ENCODE measurements at places on chromosomes 12 and 14.

- no peak for DNase-seq
These were observed 112.9 kb downstream of the DAAM1 start for GRCh38 chr14:59301354-59301753.

GRCh38 chr12:67268335-67268895, 743 bp upstream of the CAND1 start:
- peak; percentile 72 for DNase-seq

GRCh38 chr12:28265435-28266042, 75.3 kb downstream of the CCDC91 start:
- no peak for DNase-seq

GRCh38 chr12:34376133-34376799, 354.0 kb downstream of the ALG10 start:
- DNase-seq, result no peak

DNA sequence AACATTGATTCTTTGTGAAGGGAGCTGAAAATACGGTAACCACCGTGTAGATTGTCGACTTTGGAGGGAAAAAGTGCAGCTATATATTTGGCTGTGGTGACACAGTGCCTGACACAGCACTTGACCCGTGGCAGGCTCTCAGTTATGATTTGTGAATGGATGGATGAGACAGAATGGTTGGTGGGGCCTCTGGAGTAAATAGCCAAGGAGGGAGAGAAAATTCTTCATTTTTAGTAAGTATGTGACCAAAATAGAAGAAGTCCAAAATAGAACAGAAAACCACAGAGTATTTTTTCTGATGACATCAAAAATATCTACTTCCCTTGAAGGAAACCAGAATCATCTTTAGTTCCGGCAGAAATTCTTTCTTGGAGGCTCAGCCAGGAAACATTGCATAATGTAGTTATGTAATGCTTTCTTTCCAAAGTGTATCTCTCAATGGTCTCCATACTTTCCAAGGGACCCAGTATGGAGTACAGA, 82.0 kb upstream of the WSCD2 start:
- DNase-seq, result no peak

DNA sequence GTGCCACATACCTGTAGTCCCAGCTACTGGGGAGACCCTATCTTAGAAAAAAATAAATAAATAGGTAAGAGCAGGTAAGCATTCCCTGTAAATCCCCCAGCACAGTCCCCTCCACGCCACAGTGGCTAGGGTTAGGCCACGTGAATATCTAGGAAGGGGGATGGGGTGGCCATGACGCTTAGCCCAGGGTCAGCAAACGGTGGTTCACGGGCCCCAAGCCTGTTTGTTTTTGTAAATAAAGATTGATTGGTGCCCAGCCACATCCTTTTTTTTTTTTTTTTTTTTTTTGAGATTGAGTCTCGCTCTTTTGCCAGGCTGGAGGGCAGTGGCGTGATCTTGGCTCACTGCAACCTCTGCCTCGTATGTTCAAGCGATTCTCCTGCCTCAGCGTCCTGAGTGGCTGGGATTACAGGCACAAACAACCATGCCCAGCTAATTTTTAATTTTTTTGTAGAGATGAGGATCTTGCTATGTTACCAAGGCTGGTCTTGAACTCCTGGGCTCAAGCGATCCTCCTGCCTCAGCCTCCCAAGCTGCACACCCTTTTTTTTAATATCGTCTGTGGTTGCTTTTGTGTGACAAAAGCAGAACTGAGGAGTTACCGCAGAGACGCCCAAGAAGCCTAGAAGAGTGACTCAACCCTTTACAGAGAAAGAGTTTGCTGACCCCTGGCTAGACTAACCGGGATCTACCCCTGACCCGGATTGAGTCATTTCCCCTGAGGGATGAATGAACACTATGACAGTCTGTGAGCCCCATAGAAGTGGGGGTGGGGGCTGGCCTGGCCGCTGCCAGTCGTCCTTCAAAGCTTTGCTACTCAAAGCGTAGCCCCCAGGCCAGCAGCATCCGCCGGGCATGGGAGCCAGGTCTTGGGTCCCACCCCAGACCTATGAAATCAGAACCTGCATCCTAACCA, 113.7 kb upstream of the NCOR2 start:
- DNase-seq, result no peak

DNA sequence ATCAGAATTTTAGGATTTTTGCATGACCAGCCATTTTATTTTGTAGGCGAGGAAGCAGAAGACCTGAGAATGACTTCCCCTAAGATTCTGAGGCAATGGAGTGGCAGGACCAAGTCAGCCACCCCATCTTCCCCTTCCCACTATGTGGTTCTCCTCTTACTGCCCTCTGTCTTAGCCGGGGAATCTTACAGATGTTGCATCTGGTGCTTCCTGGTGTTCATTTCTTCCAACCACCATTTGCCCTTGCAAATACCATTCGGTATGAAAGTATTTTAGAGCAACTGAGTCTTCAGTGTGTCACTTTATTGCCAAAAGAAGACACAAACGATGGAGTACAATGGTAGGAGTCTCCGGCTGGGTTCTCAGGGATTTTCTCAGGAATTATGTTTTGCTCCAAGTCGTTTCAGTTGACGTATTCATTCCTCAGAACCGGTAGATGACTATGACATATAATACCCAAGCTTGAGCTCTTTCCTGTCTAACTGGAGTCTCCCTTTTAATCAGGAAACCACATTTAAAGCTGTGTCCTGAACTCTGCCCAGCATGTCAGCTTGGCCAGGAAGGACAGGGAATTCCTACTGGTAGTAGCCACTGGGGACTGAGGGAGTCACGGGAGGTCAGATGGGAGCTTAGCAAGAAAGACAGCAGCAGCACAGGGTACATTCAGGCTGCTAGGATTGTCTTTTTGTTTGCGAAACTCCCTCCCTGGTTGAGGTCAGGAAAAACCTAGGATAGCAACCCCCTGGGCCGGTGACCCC, 87.0 kb downstream of the SAMD4A start:
- DNase-seq, result no peak

GRCh38 chr12:10563966-10564365, 49.4 kb downstream of the MAGOHB start:
- DNase-seq, result no peak

GRCh38 chr12:131454418-131455217, 256.3 kb upstream of the SFSWAP start:
- DNase-seq, result no peak

GRCh38 chr14:102481791-102482238, 27.8 kb downstream of the ANKRD9 start:
- DNase-seq, result no peak
